Renal cortex interstitium (tissue), 15 donors: ENCODE measurements at places on chromosomes 13 and 19. TPM values are rescaled to one million over a fixed set of nuclear protein-coding genes. Genes with fewer than 3 reads are reported as not detected.

The KLC3 gene
- 2.4 TPM for polyA plus RNA-seq

The CKM gene
- polyA plus RNA-seq = 1.6 TPM

The PSG4 gene
- not detected for polyA plus RNA-seq

The SLITRK6 gene
- 4.7 TPM for polyA plus RNA-seq

The PRKACA gene
- polyA plus RNA-seq = 90.2 TPM

The ZNF814 gene
- 83.8 TPM for polyA plus RNA-seq

The SELENOV gene
- polyA plus RNA-seq = 6.8 TPM

The SBNO2 gene
- 18.3 TPM for polyA plus RNA-seq

The PSG5 gene
- polyA plus RNA-seq = not detected

The ZNF154 gene
- 26.3 TPM for polyA plus RNA-seq

The LILRA2 gene
- polyA plus RNA-seq = 1.2 TPM

The URAD gene
- not detected for polyA plus RNA-seq
